Putamen (tissue), 1 donor: ENCODE measurements at places on chromosomes 2 and 18.

DNA sequence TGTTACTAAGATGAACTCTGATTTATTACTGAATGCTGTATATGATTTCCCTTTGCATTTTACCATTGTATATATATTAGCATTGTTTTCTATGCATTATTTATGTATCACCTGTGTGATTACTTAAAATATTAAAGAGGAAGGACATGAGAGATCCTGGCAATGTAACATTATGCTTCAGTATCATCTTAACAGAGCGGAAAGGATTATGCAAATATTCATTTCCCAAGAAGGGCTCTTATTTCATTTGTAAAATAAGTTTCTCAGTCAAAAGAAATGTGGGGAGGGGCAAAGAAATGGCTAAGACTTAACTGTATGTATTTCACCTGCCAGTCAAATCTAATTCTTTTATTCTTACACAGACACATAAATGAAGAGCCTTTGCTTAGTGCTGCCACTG lies 654.2 kb upstream of the PKDCC start:
- no peak for DNase-seq

DNA sequence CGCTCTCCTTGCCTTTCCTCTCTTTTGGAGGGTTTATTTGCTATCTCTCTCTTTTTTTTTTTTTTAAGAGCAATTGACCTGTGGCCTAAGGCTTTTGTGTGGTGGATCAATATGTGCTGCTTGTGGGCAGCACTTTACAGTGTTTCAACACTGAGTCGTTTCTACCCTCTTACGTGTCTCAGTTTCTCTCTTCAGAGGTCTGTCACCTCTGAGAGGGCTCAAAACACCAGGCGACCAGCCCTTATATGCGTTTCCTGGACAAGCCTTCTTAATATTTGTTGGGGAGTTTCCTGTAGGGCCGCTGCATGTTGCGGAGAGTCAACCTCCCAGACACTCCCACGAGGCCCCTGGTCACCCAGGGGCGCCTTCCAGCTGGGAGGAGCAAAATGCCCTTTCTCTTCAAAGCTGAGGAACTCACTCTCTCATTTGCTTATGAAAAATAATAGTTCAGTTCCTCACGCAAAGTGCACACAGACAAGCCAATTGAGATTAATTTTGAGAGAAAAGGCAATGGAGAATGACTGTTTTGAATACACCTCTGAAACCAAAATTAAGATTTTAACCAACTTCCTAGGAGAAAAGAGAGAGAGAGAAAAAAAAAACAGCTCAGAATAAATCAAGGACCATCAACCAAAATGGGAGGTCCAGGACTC lies 96.3 kb upstream of the B3GNT2 start:
- DNase-seq: no peak

GRCh38 chr2:222708274-222708710 lies 36.8 kb downstream of the MOGAT1 start:
- peak; percentile 76 for DNase-seq

GRCh38 chr2:73232403-73233153 lies 461 bp downstream of the PRADC1 start:
- peak; percentile 21 for DNase-seq

DNA sequence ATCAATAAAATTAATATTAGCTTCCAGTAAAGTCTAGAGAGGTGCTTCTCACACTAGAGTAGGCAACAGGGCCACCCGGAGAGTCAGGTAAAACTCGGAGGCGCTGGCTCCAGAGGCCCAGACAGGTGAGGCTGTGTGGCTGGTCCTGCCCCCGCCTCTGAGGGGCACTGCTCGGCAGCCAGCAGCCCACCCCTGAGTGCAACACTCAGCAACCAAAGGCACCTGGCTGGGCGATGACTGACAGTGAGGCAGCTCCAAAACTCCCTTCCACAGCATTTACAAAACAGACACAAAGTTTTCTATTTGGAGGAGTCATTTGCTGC lies 138.8 kb upstream of the ID2 start:
- no peak for DNase-seq

- DNase-seq: no peak
These were observed 179.8 kb downstream of the NEDD4L start for GRCh38 chr18:58223717-58224424.

GRCh38 chr2:19868701-19869580 lies 32.8 kb downstream of the TTC32 start:
- DNase-seq: no peak

- no peak for DNase-seq
These were observed 28.7 kb downstream of the LNPK start for GRCh38 chr2:175973373-175973772.

DNA sequence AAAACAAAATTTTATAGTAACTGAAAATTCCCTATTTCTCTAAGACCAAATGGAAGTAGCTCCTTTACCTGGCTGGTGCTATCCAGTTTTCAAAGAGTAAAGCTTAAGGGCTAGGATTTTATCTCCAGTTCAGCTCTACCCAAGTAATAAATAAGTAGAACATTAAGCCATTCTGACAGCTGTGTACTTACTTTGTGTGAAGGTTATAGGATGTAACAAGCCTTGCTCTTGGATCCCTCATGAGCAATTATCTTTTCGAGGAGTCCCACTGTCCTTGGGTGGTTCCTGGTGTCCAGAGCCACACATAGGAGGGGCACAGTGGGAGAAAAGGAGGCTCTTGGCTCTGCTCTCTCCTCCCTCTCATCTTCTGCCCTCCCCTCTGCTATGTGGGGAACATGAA lies 45.5 kb downstream of the KIF5C start:
- no peak for DNase-seq

- peak; percentile 25 for DNase-seq
These were observed 1.1 kb upstream of the SPAST start for GRCh38 chr2:32061973-32062861.

- DNase-seq: no peak
These were observed 19.8 kb upstream of the MAL start for GRCh38 chr2:95005726-95006125.

GRCh38 chr2:151657667-151658076 lies 76.6 kb downstream of the NEB start:
- no peak for DNase-seq

- no peak for DNase-seq
These were observed 111.0 kb downstream of the KCNF1 start for GRCh38 chr2:11022591-11023273.

- DNase-seq: peak; percentile 45
These were observed 14.4 kb upstream of the STAT4 start for GRCh38 chr2:191165176-191165643.

- no peak for DNase-seq
These were observed 453.9 kb upstream of the TRIB2 start for GRCh38 chr2:12262681-12263436.

DNA sequence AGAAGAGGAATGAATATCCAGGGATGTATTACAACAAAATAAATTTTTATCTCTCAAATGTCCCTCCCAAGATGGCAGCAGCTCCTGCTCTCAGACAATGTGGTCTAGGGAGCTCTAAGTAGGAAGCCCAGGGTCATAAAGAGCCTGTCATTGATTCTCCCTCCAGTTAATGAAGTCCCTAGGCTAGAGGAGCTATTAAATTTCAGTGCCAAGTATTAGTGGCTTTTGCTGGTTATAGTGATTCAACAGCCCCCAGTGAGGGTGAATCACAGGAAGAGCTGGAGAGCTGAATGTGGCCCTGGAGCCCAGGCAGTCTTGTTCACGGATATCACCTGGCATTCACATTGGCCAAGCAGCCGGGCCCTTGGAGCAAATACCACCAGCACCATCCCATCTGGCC lies 109.8 kb upstream of the YPEL5 start:
- no peak for DNase-seq

GRCh38 chr2:102826904-102827303 lies 65.1 kb downstream of the TMEM182 start:
- DNase-seq: no peak

DNA sequence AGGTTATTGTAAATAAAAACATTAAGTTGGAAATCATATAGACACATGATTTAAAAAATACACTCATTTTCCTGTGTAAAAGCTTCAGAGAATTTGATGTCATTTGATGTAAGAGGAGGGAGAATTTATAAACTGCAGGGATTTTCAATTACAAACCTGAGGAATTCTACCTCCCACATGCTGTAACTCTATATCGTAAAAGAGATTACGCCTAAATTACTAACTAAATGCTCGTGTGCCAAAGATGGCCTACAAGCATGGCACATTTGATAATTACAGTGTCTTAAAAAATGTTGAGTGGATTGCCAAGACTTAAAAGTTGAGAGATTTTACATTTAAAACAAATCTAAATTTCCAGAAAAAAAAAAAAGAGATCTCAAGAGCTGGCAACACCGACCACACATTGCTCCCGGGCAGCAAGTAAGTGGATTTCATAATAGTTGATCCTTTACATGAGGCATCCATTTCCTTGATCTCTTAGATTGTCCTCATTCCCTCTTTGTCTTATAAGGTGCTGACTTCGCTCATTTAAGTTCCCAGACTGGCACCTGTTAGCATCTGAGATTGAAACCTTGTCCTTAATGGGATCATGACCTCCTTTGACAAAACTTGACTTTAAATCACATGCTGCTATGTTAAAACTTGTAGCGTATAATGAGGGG lies 840.3 kb upstream of the ZEB2 start:
- DNase-seq: no peak
